ENCODE measurements at places on chromosomes 16 and 17.

- DNase-seq = no peak
These were observed 1.8 kb upstream of the PRSS22 start for GRCh38 chr16:2859686-2860265.

DNA sequence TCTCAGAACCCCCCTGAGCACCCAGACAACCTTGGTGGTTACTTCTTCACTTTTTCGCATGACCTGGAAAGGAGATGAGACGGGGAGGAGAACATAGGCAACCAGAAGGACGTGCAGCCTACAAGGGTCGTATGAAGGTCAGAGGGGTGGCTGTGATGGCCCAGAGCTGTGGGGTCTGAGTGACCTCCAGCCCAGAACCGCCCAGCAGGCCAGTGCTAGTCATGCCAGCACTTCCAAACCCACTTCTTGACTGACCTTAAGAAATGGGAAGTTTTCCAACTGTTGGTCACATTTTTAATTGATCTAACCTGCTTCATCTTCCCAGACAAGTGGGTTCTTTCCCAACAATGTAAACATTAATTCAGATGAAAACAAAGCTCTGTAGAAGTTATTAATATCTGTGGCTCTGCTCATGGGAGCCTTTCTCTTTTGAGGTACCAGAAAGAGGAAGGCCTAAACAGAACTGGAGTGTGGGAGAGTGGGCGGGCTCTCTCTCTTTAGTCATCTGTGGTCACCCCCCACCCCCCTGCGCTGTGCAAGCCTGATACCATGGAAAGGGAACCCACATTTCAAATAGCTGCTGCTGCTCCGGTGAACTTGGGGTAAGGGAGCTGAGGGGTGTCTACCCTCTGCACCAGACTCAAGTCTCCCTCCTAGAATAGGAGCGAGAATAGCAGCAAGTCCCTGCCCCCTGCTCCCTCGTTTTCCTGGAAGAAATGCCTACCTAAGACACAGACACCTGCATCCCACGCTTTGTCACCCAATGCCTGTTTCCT, 101.6 kb downstream of the RAB11FIP4 start:
- DNase-seq = peak; percentile 93

- DNase-seq = no peak
These were observed 36.2 kb downstream of the RAB11FIP4 start for GRCh38 chr17:31427684-31428083.

DNA sequence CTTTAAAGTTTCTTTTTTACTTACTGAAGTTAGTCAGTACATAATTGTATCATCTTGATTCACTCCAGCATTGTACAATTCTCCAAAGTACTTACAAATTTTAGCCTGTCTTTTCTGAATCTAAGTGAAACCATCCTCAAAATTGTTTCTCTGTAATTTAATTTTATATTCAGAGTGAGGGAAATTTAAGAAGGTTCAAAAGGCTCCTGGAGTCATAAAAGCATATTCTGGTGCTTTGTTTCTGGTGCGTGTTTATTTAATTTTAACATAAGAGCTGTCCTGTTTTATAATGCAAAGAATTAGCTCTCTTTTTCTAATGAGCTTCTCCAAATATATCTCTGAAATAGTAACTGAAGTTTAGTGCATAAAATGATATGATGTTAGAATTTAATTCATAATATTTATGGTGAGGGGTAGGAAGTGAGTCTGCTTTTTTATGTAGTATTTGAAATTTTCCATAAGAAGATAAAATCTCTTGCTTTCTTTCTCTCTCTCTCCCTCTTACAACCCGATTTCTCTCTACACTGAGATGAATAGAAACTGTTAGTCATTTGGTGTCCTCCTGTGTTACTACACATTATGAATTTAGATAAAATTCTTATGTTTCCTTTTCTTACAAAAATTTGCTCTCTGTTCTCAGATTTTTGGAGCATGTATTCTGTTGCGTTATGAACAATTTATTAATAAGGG, 339.8 kb downstream of the BCAS3 start:
- no peak for DNase-seq

GRCh38 chr17:39294060-39294459, 68.3 kb upstream of the STAC2 start:
- DNase-seq = no peak

DNA sequence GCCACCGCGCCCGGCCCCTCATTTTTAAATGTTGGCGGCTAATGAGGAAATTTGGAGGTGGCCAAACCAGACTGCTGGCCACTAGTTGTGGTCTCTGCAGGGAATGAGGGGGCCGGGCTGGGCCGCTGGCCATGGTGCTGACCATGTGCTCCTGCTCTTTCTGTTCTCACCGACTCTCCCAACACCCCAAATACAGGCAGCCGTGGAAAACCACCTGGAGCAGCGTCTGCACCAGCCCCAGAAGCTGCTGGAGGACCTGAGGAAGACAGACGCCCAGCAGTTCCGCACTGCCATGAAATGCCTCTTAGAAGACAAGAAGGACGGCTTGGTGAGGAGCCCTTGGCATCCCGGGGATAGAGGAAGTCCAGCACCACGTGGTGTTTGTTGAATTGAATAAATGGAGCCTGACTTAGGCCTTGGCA, 21.3 kb downstream of the OTOA start:
- DNase-seq = no peak

GRCh38 chr16:83268169-83268568, 539.6 kb upstream of the HSBP1 start:
- DNase-seq = no peak

- no peak for DNase-seq
These were observed 25.3 kb downstream of the CDH13 start for GRCh38 chr16:82651921-82652601.

- DNase-seq = peak; percentile 32
These were observed 33.9 kb downstream of the CMTM4 start for GRCh38 chr16:66662445-66663194.

- DNase-seq = no peak
These were observed 5.8 kb downstream of the GPRC5C start for GRCh38 chr17:74437702-74438101.

DNA sequence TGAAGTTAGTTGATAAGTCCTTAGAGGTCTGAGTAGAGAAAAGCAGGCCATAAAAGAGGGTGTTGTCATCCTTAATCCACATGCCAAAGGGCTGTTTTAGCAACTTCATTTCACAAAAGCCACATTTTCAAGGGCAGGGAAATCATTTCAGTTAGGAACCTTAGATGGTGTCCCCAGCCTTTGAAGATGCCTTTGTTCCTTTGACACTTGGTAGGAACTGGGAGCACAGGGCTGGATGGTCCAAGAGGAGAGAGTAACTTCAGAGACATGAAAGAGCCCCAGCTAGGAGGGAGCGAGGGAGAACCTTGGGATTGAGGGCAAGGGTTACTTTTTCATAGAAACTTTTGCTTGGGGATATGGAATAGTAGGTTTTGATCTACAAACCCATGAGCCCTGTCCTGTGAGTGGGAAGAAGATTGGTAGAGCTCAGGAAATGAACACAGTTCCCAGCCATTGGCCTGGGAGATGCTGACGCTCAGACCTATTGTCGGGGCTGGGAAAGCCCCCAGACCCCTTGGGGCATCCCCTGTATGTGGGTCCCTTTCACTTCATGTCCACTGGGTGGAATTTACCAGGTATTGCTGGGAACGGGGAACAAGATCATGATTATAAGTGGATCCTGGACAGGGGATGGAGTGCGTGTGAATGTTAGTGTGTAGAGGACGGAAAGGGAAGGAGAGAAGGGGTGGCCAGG, 18.9 kb downstream of the MSI2 start:
- DNase-seq = no peak

GRCh38 chr16:12337871-12338655, 361.5 kb downstream of the SNX29 start:
- DNase-seq = no peak

DNA sequence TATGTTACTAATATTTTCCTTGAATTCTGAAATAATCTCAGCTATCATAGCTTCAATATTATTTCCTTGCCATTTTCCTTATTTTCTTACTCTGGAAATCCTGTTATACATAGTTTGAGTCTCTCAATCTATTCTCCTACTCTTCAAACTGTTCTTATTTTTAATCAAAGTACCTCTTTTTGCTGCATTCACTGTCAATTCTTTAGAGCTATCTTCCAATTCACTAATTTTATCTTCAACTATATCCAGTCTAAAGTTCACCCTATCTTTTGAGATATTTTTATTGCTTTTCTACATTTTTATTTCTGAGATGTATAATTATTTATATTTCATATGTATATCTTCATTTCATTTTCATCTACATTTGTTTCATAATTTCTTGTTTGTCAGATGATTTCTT, 7.3 kb upstream of the XYLT2 start:
- DNase-seq = no peak

GRCh38 chr17:70307430-70308225, 138.3 kb downstream of the KCNJ2 start:
- DNase-seq = no peak

- DNase-seq = no peak
These were observed 17.2 kb upstream of the WSB1 start for GRCh38 chr17:27276653-27277156.

GRCh38 chr17:48181653-48182052, 74.1 kb downstream of the SNX11 start:
- no peak for DNase-seq

DNA sequence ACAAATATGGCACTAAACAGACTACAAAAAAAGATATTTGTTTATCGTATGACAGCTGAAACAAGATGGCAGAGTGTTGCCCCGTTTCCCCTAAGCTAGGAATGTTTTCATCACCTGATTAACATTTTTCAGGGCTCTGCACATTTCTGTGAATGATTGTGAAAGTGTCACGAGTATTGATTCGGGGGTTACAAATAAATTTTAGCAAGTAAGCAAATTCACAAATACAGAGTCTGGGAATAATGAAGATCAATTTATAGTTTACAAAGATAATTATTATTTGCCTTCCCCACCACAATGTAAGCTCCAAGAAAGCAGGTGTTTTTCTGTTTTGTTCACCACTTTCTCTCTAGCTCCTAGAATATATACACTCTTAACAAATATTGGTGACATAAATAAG, 361.2 kb upstream of the ERCC4 start:
- no peak for DNase-seq

DNA sequence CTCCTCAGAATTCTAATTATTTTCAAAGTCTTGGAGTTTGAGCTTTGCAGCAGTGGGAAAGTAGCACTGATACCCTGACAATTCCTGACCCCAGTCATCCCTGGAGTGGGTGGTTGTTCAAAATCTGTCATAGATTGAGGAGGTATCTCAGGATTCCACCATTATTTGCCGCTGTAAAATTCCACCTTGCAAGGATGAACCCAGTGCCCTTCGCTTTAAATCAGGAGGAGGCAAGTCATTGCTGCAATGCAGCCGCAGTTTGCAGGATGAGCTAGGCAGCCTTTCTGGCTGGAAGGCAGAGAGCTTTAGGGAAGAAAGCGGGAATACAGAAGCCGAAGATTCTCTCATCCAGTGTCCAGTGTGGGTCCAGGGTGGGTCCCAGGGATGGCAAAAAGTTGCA, 296.9 kb downstream of the RBFOX1 start:
- DNase-seq = no peak

DNA sequence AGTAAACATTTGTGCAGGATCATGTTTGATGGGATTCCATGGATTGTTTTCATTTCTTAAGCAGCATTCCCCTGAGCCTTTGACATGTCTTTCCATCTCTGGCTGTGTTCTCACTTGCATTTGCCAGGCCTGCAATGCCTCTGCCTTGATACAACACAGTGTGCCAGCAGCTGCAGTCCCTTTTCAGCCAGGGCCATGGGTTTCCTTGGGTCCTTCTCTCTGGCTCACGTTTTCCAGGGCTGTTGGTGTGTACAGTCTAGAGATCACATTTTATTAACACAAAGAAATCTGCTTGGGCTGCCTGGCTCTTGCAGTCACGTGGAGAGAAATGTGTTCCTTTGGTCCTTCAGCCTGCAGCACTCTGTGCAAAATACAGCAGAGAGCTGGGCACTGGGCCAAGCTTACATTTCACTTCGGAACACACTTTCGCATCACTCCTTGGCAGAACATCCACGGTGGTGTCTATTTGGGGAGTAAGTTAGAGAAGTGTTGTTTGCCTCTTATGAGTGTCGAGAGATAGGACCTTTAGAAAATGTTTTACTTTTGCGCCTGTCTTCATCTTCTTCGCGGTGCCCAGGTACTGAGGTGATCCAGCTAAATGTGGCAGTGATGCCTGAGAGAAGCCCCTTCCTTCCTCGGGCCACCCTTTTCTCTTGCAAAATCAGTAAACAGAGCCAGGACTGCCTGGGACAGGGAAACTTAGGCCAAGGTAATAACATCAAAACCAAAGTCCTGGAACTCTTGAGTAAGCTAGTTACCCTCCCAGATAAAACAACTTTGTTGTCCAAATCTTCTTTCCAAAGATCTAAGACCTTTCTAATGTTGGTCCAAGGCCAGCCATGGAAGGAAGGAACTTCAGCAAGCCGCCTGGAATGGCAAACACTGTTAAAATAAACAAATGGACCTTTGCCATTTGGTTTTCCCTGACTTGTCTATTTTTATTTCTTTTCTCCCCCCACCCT, 20.9 kb downstream of the HLF start:
- no peak for DNase-seq

- no peak for DNase-seq
These were observed 140.5 kb upstream of the CRHR1 start for GRCh38 chr17:45643591-45643990.

- no peak for DNase-seq
These were observed 13.3 kb upstream of the RBBP6 start for GRCh38 chr16:24525970-24526559.

GRCh38 chr16:23357761-23358290, 55.7 kb downstream of the SCNN1B start:
- DNase-seq = no peak

GRCh38 chr17:13694934-13695333, 93.2 kb upstream of the HS3ST3A1 start:
- DNase-seq = no peak

GRCh38 chr17:76714822-76715495, 4.2 kb upstream of the MXRA7 start:
- DNase-seq = peak; percentile 77

DNA sequence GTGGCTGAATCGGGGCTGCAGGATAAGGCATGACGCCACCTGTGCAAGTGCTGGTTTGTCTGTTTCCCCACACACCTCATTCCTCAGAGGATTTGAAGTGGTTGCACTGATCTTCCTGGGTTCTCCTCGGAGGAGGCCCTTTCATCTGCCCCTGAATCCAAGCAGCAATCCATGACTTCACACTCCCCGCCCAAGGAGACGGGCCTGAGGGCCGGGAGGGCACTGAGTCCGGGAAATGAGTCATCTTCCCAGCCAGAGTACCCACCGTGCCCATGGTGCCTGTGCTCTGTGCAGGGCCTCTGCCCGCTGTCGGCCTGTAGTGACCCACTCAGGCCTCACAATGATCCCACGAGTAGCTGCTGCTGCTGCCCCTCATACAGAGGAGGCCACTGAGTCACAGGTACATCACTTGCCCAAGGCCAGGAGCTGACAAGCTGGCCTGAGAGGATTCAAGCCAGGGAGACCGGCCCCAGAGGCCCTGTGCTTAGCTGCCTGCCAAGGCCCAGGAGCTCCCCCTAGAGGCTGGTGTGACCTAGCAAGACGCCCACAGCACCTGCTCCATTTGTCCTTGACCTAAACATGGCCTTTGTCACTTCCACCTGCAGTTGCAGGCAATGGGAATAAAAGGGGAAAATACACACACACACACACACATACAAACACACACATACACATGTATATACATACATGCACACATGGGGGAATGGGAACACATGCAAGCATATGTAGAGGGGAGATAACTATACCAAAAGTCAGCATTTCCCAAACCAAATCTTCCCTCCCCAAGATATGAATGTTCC, 240.0 kb downstream of the C16orf95 start:
- no peak for DNase-seq

- no peak for DNase-seq
These were observed 9.7 kb downstream of the NEUROD2 start for GRCh38 chr17:39598047-39598481.

Measured in HL-60 (cell line).